GM20000 (cell line): ENCODE measurements at places on chromosomes 5 and 9.

GRCh38 chr9:115671236-115671962 is 482.2 kb upstream of the PAPPA start:
- no peak for DNase-seq

- DNase-seq = no peak
These were observed 266.1 kb downstream of the EDIL3 start for GRCh38 chr5:84118551-84118950.

GRCh38 chr5:33969572-33970452 is 14.7 kb downstream of the SLC45A2 start:
- peak; percentile 66 for DNase-seq

DNA sequence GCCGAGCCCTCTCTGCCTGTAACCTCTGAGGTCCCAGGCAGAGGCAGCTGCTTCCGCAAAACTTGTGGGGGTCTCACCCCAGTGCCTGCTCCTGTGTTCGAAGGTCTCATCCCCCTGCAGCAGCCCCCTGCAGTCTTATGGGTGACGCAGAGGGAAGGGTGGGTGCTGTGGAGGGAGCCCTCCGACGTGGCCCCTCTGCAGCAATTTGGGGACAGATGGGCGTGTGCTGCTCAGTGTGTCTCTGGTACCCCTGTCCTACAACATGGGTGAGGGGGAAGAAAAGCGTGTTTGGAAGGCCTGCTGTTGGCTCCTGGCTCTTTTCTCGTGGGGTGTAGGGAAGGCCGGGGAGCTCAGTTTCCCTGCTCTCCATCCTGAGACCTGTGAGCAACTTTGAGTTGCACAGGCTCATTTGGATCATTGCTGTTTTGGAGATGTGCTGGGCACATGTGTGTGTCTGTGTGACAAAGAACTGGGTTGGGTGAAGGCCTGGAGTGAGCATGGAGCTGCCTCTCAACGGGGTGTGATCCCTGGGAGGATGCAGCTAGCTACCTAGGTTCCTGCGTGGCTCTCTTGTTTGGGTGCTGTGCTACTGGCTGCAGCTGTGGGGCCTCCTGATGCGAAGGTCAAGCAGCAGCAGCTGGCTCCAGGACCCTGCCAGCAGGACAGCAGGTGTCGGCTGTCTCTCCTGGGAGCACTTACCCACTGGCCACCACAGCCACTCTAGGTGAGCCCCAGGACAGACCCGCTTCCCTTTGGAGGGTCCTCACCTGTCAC is 179.6 kb upstream of the PITX1 start:
- no peak for DNase-seq

DNA sequence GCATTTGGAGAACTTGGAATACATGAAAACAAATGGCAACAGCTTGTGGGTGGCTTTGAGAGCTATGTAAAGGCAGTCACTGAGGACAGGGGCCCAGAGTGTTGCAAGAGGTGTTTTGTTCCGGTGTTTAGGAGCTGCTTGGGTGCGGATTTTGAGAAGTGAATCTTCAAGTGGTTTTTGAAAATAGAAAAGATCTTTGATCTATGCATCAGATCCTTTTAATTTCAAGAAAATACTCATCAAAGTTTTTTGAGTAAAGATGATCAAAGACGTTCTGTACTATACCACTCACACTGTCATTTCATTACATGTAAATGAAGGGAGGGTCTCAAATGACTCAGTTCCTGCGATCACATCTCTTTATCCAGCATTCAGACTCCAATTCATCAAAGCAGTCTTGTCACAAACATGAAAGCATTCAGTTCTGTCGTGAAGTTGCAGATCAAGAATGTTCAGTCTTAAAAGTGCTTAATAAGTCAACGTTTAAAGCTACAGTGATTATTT is 112.5 kb downstream of the WDR41 start:
- peak; percentile 60 for DNase-seq

DNA sequence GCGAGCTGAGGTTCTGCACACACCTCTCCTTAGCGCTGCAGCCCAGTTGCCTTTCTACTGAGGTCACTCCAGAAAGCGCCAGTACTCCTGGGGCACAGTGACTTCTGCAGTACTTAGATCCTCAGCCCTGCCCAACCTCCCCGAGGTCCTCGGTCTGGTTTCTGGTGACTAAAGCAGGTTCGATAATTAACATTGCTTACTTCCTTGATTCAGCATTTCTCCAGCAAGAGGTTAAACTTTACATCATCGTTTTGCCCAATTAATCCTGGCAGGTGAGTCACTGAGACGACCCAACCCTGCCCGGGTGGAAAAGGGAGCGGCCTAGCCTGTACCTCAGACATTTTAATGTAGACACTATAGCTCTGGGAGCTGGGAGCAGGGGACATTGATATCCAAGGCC is 77.6 kb downstream of the PLAC8L1 start:
- no peak for DNase-seq

- DNase-seq = no peak
These were observed 847.3 kb downstream of the MAT2B start for GRCh38 chr5:164352695-164353094.

DNA sequence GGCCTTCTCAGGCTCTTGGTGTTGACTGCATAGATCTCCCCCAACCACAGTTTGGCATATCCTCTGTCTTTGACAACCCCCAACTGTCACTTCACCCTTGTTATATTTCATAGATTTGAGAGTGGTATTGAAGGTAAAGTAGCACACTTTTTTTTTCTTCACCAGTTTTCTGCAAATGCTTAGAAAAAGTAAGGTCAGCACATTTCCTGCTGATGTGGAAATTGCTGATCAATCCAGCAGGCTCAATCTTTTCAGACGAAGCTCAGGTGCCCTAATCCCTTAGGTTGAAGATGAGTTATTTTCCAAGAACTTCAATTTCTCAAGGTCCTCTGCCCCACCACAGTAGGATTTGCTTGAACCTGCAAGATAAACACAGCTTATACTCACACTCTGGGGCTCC is 38.5 kb upstream of the ANKRD31 start:
- DNase-seq = peak; percentile 2

DNA sequence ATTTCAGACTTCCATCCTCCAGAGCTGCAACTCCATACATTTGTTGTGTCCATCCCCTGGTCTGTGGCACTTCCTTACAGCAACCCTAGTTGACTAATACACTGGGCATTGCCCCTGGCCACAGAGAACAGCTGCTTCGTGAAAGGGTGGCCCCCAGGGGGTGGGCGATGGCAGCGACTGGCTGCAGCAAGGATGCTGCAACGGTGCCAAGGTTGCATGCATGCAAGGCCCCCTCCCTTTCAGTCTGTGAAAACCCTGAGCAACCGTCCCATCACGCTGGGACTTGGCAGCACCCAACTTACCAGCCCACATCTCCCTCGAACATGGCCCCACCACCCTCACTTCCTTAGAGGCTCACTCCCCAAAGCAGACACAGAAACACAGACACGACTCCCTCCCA is 162.5 kb downstream of the MED10 start:
- DNase-seq = no peak

DNA sequence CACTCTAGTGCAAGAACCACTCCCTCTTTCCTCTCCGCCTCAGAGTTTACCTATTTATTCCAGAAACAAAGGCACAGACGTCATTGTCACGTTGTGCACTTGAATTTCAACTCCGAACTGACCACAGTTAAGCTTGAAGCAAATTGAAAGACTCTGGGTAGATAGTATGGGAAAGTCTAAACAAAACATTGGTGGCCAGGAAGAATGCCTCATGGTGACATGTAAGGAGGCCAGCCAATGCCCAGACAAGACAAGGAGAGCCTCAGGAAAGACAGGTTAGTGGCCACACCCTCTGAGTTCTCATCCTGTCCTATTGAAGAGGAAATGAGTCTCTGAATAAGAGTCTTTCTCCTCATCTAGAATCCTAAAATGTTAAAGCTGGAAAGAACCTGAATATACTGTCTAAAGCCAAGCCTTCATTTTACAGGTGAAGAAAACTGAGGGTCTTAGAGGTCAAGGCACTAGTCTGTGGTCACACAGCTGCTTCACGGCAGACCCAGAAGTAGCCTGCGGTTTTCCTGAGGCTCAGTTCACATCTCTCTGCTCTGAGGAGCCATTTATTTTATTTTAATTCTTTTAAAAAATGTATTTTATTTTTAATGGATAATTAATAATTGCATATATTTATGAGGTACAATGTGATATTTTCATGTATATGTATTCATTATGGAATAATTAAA is 30.2 kb downstream of the ZFAND5 start:
- no peak for DNase-seq

- DNase-seq = no peak
These were observed 441.1 kb downstream of the EBF1 start for GRCh38 chr5:158658446-158659230.

DNA sequence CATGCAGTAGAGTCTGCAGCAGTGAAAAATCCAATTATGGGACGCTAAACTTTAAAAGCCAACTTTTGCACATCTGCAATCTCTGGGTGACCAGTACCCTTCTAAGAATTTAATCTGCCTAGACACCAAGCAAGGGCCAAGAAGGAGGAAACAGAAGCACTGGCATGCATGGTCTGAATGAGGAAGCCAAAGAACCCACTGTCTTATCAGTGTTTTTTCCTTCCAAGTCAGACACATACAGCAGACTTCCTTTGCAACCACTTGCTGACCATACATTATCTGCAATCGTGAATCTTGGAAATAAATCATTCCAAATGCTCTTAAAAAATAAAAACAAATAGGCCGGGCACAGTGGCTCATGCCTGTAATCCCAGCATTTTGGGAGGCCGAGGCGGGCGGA is 65.9 kb downstream of the DEPDC1B start:
- no peak for DNase-seq

GRCh38 chr5:158875272-158875679 is 224.4 kb downstream of the EBF1 start:
- DNase-seq = no peak

DNA sequence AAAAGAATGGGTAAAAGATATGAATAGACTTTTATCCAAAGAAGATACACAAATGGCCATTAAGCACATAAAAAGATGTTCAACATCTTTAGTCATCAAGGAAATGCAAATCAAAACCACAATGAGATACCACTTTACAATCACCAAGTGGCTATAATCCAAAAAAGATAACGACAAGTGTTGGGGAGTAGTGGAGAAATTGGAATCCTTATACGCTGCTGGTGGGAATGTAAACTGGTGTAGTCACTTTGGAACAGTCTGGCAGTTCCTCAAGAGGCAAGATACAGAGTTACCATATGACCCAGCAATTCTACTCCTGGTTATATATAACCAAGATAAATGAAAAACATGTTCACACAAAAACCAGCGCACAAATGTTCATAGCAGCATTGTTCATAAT is 234.9 kb downstream of the SPATA31D1 start:
- DNase-seq = no peak

DNA sequence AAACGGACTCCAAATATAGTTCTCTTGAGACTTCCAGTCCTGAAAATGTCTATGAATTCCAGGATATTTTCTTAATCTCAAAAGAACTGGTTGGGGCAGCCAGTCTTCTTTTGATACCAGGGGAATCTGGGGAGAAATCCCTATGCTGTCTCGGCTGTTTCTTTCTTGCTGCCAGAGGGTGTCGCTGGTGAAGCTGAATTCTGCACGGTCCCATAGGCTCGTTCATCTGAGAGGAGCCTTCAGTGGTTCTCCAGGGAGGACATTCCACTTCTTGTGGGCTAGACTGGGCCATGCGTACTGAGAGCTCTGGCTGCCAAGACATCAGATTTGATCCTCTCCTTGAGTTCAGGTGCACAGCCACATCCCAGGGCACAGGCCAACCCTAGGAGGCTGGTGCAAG is 155.0 kb upstream of the CLINT1 start:
- peak; percentile 49 for DNase-seq

GRCh38 chr5:145495741-145496140 is 339.4 kb downstream of the PRELID2 start:
- DNase-seq = no peak

DNA sequence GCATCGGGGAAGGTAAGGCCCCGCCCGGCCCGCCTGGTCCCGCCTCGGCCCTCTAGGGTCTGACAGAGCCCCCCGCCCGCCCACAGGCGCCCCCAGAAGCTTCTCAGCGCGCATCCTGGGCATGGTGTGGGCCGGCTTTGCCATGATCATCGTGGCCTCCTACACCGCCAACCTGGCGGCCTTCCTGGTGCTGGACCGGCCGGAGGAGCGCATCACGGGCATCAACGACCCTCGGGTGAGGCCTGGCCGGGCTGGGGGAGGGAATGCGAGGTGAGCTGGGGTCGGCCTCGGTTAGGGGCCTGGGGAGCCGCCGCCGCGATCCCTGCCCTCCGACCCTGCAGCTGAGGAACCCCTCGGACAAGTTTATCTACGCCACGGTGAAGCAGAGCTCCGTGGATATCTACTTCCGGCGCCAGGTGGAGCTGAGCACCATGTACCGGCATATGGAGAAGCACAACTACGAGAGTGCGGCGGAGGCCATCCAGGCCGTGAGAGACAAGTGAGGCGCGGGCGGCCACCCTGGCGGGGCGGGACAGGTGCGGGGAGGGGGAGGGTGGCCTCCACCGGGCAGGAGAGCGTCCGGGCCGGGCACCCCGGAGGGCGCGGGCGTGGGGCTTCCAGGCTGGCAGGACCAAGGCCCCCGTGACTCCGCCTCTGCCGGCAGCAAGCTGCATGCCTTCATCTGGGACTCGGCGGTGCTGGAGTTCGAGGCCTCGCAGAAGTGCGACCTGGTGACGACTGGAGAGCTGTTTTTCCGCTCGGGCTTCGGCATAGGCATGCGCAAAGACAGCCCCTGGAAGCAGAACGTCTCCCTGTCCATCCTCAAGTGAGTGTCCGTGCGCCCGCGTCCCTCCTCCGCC is 7.1 kb downstream of the LRRC26 start:
- DNase-seq = peak; percentile 73

GRCh38 chr9:107723015-107723414 is 233.4 kb upstream of the KLF4 start:
- DNase-seq = no peak

GRCh38 chr5:64213011-64213410 is 47.4 kb downstream of the RNF180 start:
- DNase-seq = no peak

DNA sequence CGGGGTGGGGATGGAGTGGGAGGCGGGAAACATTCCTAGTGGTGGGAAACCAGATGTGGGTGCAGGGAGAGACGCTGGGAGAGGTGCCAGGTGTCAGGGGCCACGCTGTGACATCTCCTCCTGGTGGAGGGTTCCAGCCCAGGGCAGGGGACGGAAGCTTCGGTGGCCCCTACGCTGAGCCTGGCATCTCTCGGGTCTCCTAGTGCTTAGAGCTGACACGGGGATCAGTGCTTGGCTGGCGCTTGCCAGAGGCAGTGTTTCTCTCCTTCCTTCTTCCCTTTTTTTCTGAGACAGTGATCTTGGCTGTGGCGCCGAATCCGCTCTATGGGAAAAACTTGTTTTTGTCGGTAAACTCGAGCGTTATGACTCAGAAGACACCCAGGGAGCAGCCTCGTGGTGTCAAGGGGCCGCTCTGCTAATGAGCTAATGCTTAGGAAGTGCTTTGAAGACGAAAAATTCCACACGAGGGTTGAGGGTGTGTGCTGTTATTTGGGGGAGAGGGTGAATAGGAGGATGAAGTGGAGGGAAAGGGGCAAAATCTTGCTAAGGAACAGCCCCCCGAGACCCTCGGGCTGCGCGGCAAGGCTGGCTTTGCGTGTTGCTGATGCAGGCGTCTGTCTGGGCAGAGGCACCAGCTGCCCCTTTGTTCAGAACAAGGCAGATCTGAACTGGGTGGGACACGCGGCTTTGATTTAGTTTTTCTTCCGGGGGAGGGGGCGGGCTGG is 20.4 kb upstream of the IER5L start:
- no peak for DNase-seq

GRCh38 chr9:108673386-108673785 is 182.4 kb downstream of the ACTL7B start:
- DNase-seq = no peak
